Left lung (tissue), 14 donors: ENCODE measurements at places on chromosomes 7 and 10. TPM values are rescaled to one million over a fixed set of nuclear protein-coding genes. Genes with fewer than 3 reads are reported as not detected.

DNA sequence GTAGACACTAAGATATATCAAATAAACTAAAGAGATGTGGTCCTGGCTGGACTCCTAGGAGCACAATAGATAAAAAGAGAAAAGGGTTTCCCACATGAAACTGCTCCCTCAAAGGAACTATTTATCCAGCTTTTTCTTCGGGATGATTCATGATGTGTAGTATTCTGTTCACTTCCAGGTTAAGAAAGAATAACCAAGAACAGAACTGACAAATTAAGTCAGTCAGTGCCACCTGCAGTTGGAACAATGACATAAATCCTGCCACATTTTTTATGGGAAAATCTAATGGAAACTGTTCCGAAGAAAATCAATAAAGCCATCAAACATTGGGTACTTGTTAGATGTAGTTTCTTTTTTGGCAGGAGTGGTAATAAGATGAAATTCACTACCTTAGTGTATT lies 87.1 kb downstream of the POLR1F start:
- H3K36me3 ChIP-seq = no peaks in the 10 kb centered on the region
- H3K4me3 ChIP-seq = no peak overlapping the region
- H3K27ac ChIP-seq = no peak overlapping the region
- no peaks in the 10 kb centered on the region for H3K27me3 ChIP-seq

DNAH11 gene
- total RNA-seq = 2.8 TPM

SFTPA1 gene
- 11,086 TPM for total RNA-seq

DNA sequence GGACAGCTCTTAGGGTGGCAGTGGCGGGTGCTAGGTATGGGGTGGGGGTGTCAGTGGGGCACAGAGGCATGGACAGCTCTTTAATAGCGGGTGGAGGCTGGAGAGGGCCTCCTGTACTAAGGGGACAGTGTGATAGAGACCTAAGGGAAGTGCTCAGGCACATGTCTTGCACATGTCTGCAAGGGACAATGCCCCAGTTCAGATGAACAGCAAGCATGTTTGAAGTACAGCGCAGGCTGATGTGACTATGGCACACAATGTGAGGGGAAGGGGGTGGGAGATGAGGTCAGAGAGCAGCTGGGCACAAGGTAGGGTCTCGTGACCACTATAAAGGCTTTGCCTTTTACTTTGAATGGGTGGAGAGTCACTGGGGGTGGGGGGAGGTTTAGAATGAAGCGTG lies 3.5 kb downstream of the GIMAP8 start:
- H3K27me3 ChIP-seq = no peaks in the 10 kb centered on the region
- H3K4me3 ChIP-seq = no peak overlapping the region
- no peak overlapping the region for H3K27ac ChIP-seq
- DNase-seq = no peak

UNCX gene
- total RNA-seq = not detected

GRCh38 chr10:113651021-113651420 lies 12.8 kb downstream of the NRAP start:
- no peaks in the 10 kb centered on the region for H3K4me1 ChIP-seq
- no peak overlapping the region for H3K27ac ChIP-seq
- peaks cover 3% of the 10 kb centered on the region for H3K27me3 ChIP-seq
- H3K4me3 ChIP-seq = no peak overlapping the region
- no peaks in the 10 kb centered on the region for H3K36me3 ChIP-seq

CTTNBP2 gene
- 6.9 TPM for total RNA-seq

DNA sequence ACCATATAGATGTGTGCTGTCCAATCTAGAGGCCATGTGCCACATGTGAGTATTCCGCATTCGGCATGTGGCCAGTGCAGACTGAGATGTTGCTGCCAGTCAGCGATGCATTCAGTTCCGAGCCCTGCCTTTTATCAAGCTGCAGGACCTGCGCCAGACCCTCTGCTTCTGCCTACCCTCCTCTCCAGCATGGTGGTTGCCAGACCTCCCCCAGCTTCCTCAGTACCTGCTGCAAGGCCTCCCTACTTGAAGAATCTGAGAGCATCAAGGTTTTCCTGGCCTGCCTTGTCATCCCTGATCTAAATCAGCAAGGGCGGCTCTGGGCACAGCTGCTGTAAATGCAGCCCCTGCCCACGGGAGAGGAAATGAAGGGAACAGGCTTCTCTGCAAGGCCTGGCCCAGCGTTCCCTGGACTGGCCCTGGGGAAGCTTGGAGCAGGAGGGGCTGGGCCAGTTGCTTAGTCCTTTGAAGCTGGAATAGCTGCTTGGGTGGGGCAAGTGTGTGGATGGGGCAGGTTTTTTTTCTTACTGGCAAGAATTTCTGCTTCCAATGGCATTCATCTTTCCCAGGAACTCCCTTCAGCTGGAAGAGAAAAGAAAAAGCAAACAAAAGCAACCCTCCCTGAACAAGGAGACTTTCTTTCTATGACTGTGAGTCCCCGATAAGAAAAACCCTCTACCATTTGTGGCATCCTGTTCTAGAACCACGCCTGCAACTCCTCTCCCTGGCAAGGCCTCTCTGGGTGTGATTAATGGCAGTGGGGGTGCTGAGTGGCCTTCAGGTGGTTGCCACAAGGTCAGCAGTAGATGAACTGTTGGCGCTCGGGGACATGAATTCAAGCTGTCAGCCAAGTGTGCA lies 93.0 kb downstream of the NHLRC2 start:
- no peaks in the 10 kb centered on the region for H3K27me3 ChIP-seq
- peak overlapping the region; percentile 10 for H3K27ac ChIP-seq
- H3K4me3 ChIP-seq = no peak overlapping the region
- peaks cover 7% of the 10 kb centered on the region for H3K4me1 ChIP-seq
- DNase-seq = no peak

GRCh38 chr7:7693881-7694280 lies 24.5 kb downstream of the RPA3 start:
- H3K4me3 ChIP-seq = no peak overlapping the region
- H3K27ac ChIP-seq = no peak overlapping the region
- no peaks in the 10 kb centered on the region for H3K36me3 ChIP-seq
- no peak for DNase-seq
- H3K4me1 ChIP-seq = peaks cover 8% of the 10 kb centered on the region
- H3K27me3 ChIP-seq = no peaks in the 10 kb centered on the region

DNA sequence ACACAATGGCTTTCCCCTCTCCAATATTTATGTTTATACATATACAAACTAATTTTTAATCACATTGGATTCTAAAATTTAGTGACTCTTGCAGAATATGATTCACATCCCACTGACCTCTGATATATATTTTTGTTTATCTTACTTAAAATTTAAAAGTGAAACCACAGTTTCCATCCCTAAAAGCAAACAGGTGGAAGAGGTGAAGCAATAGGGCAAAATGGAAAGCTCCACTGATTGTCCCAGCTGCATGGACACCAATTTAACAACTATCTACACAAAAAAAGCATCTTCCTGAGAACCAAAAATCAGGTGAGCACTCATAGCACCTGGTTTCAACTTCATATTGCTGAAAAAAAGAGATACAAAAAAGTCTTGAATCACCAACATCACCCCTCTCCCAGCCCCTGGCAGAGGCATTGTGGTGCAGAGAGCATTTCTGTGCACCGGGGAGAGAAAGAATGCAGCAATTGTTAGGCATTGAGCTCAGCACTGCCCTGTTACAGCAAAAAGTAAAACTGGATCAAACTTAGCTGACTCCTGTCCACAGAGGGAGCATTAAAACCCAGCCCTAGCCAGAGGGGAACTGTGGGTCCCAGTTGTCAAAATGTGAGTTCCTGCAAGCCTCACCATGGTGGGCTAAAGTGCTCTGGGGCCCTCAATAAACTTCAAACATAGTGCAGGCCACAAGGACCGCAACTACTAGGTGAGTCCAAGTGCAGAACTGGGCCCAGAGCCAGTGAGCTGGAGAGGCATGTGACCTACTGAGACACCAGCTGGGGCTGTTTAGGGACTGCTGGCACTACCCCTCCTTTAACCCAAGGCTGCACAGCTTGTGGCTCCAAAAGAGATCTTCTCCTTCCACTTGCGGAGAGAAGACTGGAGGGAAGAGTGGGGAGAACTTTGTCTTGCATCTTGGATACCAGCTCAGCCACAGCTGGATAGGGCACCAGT lies 92.1 kb downstream of the SIRT1 start:
- H3K4me3 ChIP-seq = no peak overlapping the region
- no peak for DNase-seq
- H3K36me3 ChIP-seq = no peaks in the 10 kb centered on the region
- no peaks in the 10 kb centered on the region for H3K27me3 ChIP-seq

JAZF1 gene
- 13.6 TPM for total RNA-seq

GRCh38 chr7:37915438-37915837 lies 1.2 kb downstream of the SFRP4 start:
- H3K36me3 ChIP-seq = no peaks in the 10 kb centered on the region
- H3K4me1 ChIP-seq = peaks cover 24% of the 10 kb centered on the region
- H3K4me3 ChIP-seq = no peak overlapping the region
- DNase-seq = no peak

DNA sequence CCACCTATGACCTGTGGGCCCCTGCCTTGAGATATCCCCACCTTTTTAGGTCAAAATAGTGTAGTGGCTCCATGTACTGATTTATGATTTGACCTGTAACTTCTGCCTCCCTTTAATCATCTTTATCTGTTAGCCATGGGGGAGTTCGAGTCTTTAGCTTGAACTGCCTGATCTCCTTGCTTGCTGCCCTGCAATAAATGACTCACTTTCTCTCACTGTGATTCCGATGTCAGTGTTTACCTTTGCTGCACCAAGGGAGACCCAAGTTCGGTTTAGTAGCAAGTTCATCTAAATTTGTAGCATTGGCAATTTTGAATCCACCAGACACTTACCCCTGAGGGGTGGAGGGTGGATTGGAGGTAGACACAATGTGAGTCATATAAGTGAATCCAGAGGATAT lies 814.6 kb upstream of the AUTS2 start:
- no peak for DNase-seq
- no peaks in the 10 kb centered on the region for H3K27me3 ChIP-seq
- H3K4me1 ChIP-seq = no peaks in the 10 kb centered on the region
- no peak overlapping the region for H3K27ac ChIP-seq
- H3K36me3 ChIP-seq = no peaks in the 10 kb centered on the region

FASTK gene
- 63.5 TPM for total RNA-seq

ITGA8 gene
- total RNA-seq = 25.5 TPM

DNA sequence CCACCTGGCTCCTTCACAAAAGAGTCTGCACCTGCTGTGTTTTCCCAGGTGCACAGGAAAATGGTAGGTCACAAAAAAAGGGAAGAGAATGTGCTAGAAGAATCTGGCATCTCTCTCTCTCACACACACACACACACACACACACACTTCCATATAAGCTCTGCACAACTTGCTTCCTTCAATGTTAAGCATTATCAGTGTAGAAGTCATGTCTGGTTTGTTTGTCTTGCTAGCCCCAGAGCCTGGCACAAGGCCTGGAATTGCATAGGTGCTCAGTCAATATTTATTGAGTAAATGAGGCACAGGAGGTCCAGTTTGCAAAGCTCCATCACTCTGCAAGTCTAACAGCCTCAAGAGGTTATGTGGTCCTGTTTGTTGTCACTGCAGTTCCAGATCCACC lies 867.3 kb upstream of the AUTS2 start:
- no peaks in the 10 kb centered on the region for H3K4me1 ChIP-seq
- H3K27me3 ChIP-seq = no peaks in the 10 kb centered on the region
- DNase-seq = no peak
- H3K36me3 ChIP-seq = no peaks in the 10 kb centered on the region

GRCh38 chr10:101563007-101563406 lies 25.1 kb downstream of the POLL start:
- no peaks in the 10 kb centered on the region for H3K4me1 ChIP-seq
- DNase-seq = no peak
- peaks cover 19% of the 10 kb centered on the region for H3K27me3 ChIP-seq
- H3K36me3 ChIP-seq = no peaks in the 10 kb centered on the region
- H3K4me3 ChIP-seq = no peak overlapping the region

CYP3A4 gene
- total RNA-seq = not detected

GRCh38 chr10:62264702-62265436 lies 3.8 kb downstream of the RTKN2 start:
- peaks cover 5% of the 10 kb centered on the region for H3K4me1 ChIP-seq
- no peak overlapping the region for H3K27ac ChIP-seq
- H3K27me3 ChIP-seq = no peaks in the 10 kb centered on the region
- H3K4me3 ChIP-seq = no peak overlapping the region
- DNase-seq = no peak
- H3K36me3 ChIP-seq = no peaks in the 10 kb centered on the region

PSD gene
- total RNA-seq = 1.4 TPM

BLOC1S2 gene
- total RNA-seq = 36.7 TPM

DNA sequence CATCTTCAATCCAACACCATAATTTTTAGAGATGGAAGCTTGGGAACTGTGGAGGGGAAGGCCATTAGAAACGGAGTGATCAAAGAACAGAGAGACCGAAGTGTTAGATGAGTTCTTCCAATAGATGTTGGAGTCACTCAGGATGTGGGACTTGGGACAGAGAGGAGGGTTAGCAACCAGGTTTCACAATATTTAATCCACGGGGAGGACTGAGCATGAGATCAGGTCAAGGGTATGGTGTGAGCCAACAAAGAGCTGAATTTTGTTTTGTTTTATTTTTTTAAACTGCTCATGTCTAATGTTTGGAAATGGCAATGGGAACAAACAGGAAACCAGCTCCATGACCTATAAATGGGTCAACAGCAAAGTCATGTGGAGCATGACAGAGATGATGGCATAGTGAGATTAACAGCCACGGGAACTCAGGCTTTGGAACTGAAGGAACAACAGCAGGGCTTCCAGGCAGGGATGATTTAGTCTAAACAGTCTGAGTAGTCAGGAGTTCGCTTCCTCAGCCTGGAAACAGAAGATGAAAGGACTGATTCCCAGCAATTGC lies 38.9 kb upstream of the AMPH start:
- H3K27me3 ChIP-seq = no peaks in the 10 kb centered on the region
- H3K36me3 ChIP-seq = no peaks in the 10 kb centered on the region
- no peaks in the 10 kb centered on the region for H3K4me1 ChIP-seq
- no peak for DNase-seq
- no peak overlapping the region for H3K27ac ChIP-seq
- no peak overlapping the region for H3K4me3 ChIP-seq

DNA sequence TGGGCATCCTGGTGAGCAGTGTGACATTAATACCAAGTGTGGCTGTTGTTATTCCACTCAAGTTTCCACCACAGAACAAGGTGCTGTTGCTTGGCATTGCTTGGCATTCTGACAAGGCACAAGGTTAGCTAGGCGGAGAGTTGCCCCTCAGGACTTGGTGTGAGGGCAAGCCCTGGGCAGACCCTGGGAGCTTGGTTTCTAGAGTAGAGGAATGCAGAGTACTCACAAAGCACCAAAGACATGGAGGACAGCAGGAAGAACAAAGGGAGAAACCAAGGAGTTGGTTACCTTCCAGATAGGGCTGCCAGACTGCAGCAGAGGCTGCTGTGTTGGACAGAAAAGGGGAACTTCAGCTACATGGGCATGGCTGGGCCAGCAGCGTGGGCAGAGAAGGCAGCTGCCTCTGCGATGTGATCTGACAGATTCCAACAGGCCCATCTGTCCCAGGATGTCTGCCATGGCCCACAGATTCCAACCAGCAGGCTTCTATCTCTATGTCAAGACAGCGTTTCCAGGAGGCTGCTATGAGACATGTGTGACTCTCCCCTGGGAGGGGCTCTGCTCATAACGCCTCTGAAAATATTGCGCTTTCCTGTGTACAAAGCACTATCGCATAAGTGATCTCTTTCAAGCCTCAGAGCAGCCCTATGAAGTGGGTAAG lies 1.8 kb downstream of the GOLGA7B start:
- peaks cover 15% of the 10 kb centered on the region for H3K27me3 ChIP-seq
- no peak overlapping the region for H3K27ac ChIP-seq
- H3K36me3 ChIP-seq = no peaks in the 10 kb centered on the region
- no peak for DNase-seq
